NCI-H2227 treated with DMSO at 0.1 percent for 48 hours (cell line): ENCODE measurements at places on chromosomes 1 and 21.
A peak's percentile ranks its signal among the peaks of the same experiment; 100 is the strongest.

DNA sequence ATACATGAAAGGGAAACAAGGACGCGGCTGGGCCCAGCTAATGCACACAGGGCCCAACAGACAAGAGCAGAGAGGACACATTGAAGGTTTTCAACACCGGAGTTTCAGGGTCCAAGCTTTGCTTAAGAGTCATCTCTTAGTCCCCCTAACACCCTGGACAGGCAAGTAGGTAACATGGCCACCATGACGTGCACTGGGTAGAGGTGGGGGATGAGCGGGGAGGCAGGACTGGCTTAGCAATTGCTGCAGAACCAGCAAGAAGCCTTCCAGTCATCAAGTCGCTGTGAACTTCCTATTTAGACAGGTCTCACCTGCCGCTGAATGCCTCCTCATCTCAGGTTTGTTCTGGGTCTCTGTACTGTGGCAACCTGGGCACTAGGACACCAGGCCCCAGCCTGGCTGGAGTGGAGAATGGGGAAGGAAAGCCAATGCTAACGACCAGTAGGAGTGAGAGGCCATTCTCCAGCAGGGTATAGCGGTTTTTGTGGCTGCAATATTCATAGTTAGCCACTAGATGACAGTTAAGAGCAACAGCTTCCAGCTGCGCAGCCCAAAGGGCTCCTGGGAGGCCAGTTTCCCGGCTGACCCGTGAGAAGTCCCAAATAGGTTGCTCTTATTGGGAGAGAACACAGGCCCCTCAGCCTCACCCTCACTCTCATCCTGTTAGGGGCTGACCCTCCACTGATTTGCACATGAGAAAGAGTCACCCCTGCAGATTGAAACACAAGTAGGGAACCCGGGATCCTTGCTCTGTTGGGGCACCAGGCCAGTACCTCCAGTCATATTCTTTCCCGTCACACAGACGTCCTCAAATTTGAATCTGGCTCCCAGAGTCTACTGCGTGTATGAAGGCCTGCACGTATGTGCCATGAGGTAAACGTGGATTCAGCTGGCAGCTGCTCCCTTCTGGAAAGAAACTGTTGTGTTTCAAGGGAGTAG is 6.0 kb upstream of the PIGC start:
- DNase-seq: no peak

- DNase-seq: no peak
Observed at GRCh38 chr1:51897699-51898031, 19.1 kb upstream of the NRDC start.

DNA sequence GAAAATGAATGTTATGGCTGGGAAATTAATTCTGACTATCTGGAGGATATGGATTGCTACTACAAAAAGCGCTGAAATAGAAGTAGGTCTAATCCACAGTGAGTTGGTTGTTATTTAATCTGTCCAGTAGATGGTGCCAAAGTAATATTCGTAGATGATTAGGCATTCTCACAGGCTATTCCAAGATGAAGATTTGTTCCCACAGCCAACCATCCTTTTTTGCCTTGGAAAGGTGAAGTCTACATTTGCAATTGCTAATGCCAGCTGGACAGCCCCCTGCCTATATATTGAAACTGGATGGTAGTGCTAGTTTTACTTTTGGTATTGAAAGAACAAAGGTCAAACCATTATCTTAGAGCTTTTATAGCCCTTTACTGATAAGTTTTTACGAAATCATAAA is 43.8 kb downstream of the RBM11 start:
- DNase-seq: peak; percentile 5

DNA sequence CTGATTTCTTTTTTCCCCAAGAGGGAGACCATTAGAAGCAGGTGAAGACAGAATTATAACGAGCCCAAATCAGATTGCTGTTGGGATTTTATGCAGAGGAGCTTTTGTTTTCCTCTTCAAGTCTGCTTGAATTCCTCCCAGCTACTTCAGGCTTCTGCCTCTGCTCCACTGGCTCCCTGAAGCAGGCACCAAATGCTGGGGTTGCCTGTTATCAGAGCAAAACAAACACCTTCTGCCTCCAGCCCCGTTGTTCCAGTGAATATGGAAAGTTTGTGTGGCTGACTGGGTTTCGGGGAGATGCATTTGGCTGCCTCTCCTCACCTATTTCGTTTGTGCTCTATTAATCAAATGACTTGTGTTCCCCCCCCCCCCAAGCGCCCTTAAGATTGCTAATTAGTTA is 209.2 kb downstream of the URB2 start:
- DNase-seq: no peak

DNA sequence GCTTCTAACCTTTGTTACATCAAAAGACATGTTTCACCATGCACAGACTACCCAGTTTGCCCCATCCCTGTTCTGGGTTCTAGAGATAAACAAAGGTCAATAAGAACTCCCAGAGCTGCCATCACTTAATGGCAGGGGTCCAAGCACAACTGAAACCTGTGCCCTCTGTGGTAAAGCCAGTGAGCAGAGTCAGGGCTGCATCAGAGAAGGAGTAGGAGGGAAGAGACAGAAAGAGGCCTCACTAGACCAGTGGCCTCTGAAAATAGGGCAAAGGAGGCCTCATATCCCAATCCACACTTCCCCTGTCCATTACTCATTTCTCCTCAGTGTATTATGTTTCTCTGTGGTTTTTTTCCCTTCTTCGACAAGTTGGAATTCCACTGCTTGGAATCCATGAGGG is 10.2 kb downstream of the ATP1A2 start:
- no peak for DNase-seq

DNA sequence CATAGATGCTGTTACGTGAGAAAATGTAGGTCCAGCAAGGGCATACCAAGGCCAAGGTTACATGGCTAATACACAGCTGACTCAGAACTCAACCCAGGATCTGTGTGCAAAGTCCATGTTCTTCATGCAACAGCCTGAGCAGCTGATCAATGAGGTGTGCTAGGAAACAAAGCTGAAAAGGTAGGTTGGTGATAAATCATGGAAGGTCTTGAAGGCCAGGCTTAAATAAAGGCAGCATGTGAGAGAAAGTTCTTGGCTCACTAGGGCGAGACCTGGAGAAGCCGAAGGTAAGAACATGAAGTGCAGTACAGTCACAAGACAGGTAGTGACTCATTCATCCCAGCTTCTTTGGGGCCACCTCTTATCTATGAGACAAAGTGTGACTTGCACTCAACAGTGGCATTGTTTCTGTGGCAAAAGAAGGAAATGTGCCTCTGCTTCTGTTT is 33.4 kb downstream of the TLR5 start:
- no peak for DNase-seq

DNA sequence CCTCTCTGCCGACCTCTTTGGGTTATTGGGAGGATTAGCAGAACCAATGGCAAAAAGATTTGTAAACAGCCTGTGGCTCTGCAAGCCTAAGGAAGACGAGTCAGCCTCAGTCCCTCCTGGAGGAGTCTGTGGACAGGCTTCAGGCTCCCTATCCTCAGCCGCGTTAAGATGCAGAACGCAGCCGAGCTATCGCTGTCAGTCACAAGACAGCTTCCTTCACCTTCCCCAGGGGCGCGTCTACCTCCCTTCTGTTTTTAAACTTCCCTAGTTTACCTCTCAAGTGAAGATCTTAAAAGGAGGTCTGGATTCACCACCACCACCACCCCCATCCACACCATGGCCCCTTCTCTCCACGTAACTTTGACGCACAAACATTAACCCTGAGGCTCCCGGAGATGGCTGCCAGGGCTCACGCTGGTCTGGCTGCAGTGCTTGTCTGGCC is 738 bp downstream of the CAMK1G start:
- DNase-seq: no peak

- peak; percentile 32 for DNase-seq
Observed at GRCh38 chr1:44250068-44250781, 37.0 kb downstream of the DMAP1 start.

DNA sequence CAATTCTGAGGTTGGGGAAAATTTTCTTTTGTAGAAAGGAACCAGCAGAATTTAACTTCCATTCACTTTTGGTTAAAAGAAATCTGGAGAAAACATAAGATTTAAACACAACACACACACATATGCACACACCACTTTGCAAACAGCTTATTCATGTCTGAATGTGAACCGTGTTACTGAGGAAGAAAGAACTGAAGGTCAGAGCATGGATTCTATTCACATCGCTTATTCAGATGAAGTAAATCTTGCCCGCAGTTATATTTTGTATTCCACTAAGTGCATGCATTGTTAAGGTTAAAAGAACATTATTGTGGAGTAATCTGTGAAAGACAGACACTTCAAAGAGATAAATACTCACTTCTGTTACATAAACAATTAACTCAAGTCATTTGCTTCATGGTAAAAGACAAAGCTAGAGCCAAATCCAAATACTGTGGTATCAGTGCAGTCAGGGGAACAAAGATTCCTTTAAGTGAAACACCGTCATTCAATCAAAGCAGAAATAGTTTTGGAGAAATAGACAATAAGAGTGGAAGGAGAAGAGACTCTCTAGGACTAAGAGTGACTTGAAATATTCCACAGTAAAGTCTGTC is 82.0 kb downstream of the LRRC53 start:
- no peak for DNase-seq

GRCh38 chr1:54665852-54666251 is 24.3 kb downstream of the MROH7 start:
- no peak for DNase-seq

GRCh38 chr1:208951908-208952307 is 631.6 kb upstream of the CAMK1G start:
- DNase-seq: no peak

- DNase-seq: no peak
Observed at GRCh38 chr1:88293691-88294190, 390.3 kb upstream of the PKN2 start.

GRCh38 chr1:147527941-147528936 is 13.1 kb upstream of the BCL9 start:
- no peak for DNase-seq

DNA sequence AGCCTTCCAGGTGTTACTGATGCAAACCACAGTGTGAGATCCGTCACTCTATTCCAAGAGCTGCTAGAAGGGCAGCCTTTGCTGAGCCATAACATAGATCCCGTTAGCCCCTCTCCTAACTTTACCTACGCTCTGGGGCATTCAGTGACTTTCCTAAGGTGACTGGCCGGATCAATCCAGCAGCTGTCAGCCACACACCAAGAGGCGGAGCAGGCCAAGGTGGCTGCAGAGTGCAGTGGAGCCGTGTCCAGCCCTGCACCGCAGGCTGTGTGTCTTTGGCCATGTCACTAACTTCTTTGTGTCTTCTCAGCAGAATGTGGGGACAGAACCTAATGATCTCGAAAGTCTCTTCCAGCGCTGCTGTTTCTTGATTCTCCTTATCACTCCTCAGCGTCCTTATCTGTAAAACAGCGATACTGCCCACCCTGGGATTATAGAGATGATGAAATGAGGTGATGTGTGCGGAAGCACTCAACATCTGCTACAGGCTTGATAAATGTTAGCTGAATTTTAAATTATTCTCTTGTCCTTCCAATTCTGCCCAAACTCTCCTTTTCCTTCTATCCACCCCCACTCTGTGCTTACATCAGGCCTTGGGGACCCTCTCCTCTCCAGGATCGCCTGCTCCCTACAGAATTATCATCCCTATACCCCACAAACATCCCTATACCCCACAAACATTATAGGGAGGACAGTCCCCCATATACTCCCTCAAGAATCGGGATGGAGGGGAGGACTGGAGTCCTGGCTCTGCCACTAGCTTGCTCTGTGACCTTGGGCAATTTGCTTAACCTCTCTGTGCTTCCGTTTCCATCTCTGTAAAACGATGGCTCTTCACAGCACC is 25.8 kb upstream of the LRRN2 start:
- DNase-seq: no peak

DNA sequence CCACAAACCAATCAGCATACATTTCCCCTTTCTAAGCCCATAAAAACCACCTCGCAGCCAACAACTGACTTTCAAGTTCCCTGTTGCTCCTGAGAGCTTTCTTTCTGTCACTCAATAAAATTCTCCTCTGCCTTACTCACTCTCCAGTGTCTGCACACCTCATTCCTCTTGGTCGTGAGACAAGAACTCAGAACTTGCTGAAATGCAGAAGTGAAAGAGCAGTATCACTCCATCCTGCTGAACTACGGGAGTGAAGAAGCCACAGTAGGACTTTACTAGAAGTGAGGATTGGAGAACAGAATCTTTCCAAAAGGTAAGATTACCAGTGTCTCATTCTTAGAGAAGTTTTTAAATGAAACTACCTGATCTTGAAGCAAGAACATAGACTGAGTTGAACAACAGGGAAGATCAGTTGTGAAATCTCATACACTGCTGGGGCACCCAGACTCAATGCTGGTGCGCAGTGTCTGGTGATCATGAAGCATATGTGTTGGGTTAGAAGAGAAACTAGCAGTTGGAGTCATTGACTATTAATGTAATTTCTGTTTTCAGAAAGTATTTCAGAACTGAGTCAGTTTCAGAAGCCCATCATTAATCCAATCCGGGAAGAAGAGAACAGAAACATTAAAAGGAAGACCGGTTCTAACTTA is 726.9 kb upstream of the TMPRSS15 start:
- no peak for DNase-seq

- no peak for DNase-seq
Observed at GRCh38 chr1:23748016-23748415, 4.7 kb downstream of the ELOA start.

DNA sequence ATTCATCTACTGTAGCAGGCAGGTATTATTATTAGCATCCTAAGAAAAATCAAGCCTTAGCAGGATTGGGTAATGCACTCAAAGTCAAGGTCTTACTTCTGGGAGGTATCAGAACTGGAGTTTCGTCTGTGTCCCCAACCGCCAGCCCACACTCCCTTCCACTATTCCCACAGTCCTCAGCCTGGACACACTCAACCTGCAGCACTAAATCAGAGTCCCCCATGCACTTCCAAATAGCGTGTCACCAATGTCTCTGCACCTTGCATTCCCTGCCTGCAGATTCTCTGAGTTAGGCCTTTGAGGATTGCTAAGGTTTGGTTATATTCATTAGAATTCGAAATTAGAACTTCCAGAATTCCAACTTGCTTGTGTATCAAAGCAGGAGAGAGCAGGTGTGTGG is 3.9 kb downstream of the LYPD8 start:
- no peak for DNase-seq

DNA sequence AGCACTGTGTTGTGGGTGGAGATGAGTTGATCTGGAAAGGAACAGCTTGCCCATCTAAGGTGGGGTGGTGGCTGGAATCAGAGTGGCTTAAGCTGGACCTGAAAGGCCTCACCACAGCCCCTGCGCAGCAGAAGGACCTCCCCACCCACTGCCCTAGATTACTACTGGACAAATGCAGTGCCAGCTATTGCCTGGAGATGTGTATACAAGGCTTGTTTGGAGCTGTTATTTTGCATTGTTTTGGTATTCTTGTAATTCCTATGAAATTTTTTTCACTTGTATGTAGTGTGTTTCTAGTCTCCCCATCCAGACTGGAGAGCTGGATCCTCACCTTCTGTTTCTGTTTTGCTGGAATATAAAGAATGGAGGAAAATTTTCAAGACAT is 1.3 kb upstream of the SLC30A1 start:
- peak; percentile 21 for DNase-seq

GRCh38 chr1:115655306-115655663 is 13.5 kb downstream of the VANGL1 start:
- DNase-seq: no peak

GRCh38 chr1:173430677-173431303 is 46.3 kb upstream of the PRDX6 start:
- no peak for DNase-seq

DNA sequence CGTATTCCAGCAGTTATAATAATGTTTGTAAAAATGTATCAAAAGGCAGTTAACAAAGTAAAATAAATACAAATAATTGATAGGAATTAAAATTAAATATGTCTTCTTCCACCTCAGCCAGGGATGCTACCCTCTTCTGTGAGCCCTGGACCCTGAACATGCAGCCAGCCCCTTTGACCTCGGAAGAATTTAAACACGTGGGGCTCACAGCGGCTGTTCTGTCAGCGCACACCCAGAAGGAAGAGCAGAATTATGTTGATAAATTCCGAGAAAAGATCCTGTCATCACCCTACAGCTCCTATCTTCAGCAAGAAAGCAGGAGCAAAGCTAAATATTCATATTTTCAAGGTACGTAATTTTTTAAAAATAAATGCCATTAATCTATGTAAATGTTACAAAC is 26.5 kb downstream of the UTS2 start:
- no peak for DNase-seq
